Stimulated activated CD4-positive, alpha-beta T cell treated with anti-CD3 and anti-CD28 coated beads, Interleukin-15, amount 100 ng/mL, for 1 hour (primary cell): ENCODE measurements at places on chromosomes 11 and 22.

DNA sequence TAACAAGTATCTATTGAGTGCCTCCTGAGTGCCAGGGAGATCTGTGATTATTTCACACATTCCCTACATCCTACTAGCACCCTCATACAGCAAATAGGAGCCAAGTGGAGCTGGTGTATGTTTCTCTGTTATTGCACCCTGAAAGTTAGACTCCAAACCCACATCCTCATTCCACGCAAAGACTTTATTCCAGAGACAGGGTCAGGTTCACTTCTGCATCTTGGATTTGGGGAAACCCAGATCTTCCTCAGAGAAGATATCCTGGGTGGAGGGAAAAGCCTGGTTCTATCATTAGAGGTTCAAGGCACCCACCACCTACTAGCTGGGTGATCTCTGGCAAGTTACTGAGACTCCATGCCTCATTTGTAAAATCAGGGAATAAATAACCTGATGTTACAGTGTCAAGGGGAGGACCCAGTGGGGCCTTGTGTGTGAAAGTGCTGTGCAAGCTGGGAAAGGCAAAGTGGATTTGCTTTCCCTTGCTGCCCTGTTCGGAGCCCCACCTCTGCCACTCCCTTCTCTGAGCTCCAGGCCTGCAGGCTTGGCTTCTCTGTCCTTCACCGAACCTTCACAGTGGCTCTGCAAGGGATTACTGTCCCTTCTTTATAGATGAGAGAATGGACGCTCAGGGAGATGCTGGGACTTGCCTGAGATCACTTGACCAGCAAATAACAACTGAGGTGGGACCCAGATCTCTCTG is 991 bp upstream of the SLCO2B1 start:
- no peak for DNase-seq

GRCh38 chr22:17237038-17237668 is 17.9 kb upstream of the ADA2 start:
- no peak for DNase-seq

DNA sequence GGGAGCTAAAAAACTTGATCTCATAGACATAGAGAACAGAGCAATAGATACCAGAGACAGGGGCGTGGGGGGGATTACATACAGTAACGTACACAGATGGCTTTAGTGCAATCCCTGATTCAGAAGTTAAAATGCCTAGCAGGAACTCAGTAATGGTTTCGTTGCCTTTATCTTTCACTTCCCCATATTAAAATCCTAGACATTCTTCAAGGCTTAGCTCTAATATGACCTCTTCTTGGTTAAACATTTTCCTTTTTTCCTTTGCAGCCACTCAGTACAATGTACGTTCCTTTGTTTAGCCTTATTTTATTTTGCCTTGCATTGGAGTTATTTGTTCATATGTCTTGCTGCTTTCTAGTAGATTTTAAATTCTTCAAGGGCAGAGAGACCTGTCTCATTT is 104.9 kb downstream of the C11orf87 start:
- no peak for DNase-seq

GRCh38 chr22:50563413-50564160 is 868 bp upstream of the SYCE3 start:
- no peak for DNase-seq

DNA sequence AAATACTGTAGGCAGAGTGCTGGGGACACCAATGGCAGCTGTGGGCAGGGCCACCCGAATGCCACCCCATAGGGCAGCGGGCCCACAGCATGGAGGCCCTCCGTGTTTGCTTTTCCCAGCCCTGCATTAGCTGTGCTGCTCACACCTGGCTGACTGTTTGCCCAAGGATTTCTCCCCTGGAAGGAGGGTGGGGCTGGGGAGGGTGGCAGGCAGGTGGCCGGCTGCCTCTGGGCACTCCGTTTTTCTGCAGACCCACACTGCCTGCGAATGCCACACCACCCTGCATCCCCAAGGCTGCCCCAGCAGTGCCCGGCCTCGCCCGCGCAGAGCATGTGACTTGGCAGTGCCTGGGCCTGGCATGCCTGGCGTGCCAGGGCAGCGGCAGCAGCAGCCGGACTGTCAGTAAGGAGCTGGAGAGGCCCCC is 19.6 kb downstream of the DAGLA start:
- DNase-seq: no peak
